ENCODE measurements at places on chromosomes 4 and X.

- DNase-seq, result peak; percentile 4
These were observed 743 bp downstream of the ANTXR2 start for GRCh38 chr4:80072228-80072743.

- no peak for DNase-seq
These were observed 113.5 kb upstream of the TMEM164 start for GRCh38 chrX:109889289-109890006.

GRCh38 chr4:145564540-145564939, 54.6 kb upstream of the MMAA start:
- DNase-seq, result no peak

DNA sequence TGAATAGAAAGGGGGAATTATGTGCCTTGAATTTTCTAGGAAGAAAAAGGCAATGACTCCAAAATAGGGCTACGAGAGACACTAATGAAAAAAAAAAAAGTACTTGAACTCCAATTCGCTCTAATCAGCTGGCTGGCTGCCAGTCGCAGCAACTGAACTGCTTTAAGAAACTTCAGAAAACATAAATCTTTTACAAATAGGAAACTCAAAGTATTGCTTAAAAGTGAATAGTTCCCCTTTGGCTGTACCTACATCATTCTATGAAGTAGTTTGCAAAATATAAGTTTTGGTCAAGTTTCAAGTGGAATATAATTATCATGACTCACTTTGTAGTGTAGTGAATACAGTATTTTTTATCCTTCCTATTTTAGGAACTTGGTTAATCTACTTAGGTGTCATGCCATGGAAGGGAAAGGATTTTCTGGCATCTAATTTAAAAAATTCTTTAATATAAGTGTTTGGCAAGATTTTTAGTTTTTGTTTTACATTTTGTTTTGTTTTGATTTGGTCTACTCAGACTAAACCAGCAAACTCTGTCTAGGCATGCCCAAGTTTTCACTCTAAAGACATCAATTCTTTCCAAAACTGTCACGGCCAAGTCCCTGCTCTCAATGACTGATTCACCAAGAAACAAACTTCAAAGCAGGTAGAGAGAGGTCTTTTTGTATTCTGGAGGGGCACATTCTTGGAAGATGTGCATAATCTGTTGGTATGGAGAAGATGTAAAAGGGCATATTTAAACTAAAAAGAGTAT, 382.4 kb upstream of the GALNT7 start:
- DNase-seq, result no peak

DNA sequence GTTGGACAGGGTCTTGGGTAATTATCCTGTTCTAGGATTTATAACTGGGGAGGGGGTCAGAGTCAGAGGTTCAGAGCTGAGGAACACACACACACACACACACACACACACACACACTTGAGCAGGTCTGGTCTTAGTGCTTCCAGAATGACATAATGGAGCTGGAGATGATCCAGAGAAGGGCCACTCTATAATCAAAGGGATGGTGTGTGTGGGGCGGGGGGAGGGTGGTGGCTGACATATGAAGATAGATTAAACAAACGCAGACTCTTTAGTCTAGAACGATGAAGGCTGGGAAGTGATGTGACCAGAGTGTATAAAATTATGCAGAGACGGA, 434 bp upstream of the TMEM255A start:
- DNase-seq, result no peak
